Peyer's patch (tissue), 4 donors: ENCODE measurements at places on chromosomes 5 and 9.

GRCh38 chr9:38680837-38681445 is 39.0 kb downstream of the FAM240B start:
- no peak overlapping the region for H3K27ac ChIP-seq
- H3K27me3 ChIP-seq, result no peaks in the 10 kb centered on the region
- H3K36me3 ChIP-seq, result no peaks in the 10 kb centered on the region
- DNase-seq, result no peak
- H3K4me3 ChIP-seq, result no peak overlapping the region

DNA sequence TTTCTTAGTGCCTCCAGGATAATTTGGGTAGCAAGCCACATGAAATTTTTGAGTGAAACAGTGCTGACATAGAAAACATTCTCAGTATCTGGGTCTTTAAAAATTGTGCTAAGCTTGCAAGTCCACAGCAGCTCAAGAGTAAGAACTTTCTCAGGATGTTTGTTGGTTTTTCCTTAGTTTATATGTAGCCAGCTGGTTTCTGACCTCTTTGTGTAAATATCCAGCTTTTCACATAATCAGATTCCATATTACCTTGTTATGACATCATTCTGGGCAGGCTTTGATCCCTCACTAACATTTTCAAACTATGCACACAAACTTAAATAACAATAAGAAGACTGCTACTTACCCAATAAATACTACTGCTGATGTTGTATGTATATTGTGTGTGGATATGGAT is 82.9 kb upstream of the VCAN start:
- H3K4me1 ChIP-seq, result no peaks in the 10 kb centered on the region
- H3K36me3 ChIP-seq, result no peaks in the 10 kb centered on the region
- H3K27ac ChIP-seq, result no peak overlapping the region
- no peak for DNase-seq
- H3K27me3 ChIP-seq, result no peaks in the 10 kb centered on the region

DNA sequence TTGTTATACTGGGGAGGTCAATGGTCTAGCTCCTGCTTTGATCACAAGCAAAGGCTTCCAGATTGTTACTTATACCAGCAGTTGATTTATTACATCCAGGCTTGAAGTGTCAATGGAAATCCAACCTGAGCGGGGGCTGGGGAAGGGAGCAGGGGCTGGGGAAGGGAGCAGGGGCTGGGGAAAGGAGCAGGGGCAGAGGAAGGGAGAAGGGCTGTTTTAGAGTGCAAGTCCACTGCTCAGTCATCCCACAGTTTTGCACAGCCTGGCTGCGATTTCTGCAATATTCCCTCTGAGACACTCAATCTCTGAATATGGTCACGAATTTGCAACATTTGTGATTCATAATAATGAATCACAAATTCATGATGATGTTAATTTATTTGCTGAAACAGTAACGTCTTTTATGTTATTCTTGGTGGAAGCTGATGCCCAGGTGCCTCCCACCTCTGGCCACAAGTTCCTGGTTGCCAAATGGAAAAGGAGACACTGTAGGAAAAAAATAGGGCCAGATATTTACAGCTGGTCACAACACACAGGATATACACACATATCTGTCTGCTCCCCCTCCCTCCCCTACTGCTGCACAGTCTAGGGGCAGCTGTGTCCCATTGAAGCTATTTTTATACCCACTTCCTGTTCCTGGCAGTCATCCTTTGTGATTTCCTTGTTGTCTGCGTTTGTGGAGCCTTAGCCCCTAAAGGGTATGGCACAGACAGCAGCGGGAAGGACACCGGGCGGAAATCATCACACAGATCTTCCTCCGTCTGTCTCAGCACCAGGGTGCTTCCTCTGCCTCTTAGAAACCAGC is 325.1 kb downstream of the GADD45G start:
- no peaks in the 10 kb centered on the region for H3K36me3 ChIP-seq
- DNase-seq, result no peak

DNA sequence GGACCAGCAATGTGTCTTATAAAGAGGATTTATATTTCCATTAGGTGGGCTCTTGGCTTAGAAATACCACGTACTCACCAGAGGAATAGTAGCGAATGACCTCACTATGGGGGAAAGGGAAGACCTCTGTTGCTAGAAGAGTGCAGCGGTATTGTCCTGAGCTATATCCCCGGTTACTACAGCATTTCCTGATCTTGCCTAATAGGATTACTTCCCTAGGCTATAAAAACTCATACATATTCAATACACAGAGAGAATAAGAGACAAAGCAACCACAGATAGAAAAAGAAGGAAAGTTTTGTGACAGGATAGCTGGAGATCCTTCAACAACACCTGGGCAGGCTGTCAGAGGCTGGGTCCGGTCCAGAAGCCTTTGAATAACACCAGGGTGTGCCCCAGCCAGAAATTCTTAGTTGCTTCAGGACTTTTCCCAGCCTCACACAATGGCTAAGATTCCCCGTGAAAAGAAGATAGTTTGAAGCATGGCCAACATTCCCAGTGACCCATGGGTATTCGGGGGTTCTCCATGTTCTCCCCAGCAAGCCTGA is 85.4 kb downstream of the TRIM36 start:
- no peaks in the 10 kb centered on the region for H3K4me1 ChIP-seq
- no peaks in the 10 kb centered on the region for H3K36me3 ChIP-seq
- H3K27ac ChIP-seq, result no peak overlapping the region
- H3K27me3 ChIP-seq, result no peaks in the 10 kb centered on the region
- no peak for DNase-seq

GRCh38 chr9:73149371-73150067 is 2.1 kb upstream of the ANXA1 start:
- H3K4me1 ChIP-seq, result no peaks in the 10 kb centered on the region
- H3K36me3 ChIP-seq, result no peaks in the 10 kb centered on the region
- DNase-seq, result peak; percentile 47
- no peaks in the 10 kb centered on the region for H3K27me3 ChIP-seq
- H3K27ac ChIP-seq, result peak overlapping the region; percentile 37
- no peak overlapping the region for H3K4me3 ChIP-seq

- H3K4me1 ChIP-seq, result no peaks in the 10 kb centered on the region
- H3K36me3 ChIP-seq, result no peaks in the 10 kb centered on the region
- no peak for DNase-seq
- H3K27me3 ChIP-seq, result no peaks in the 10 kb centered on the region
- H3K27ac ChIP-seq, result peak overlapping the region; percentile 14
Measured at GRCh38 chr9:116154334-116154975, 864 bp downstream of the PAPPA start.

DNA sequence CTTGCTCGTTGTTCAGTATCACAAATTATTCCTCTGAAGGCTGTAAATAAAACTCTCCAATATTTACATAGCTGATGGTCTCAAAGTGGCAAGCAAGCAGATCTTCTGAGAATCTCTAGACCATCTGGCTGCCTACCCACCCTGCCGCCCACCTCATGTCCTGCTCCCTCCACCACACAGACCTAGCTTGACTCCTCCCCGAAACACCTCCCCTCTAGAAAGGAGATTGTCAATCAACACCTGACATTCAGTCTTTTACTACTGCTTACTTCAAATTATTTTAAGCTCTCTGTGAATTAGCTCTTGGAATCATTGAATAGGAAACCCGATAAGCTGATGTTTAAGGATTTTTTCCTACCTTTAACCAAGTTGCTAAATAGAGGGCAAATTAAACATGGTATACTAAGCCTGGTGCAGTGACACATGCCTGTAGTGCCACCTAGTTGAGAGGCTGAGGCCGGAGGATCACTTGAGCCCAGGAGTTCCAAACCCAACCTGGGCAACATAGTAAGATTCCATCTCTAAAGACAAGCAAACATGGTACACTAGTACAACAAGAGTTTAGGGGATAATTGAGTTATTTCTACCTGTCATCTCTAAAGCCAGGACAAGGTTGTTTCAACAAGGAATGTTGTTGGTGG is 10.9 kb upstream of the SOWAHA start:
- H3K4me1 ChIP-seq, result no peaks in the 10 kb centered on the region
- H3K27me3 ChIP-seq, result no peaks in the 10 kb centered on the region
- H3K36me3 ChIP-seq, result no peaks in the 10 kb centered on the region

- H3K27ac ChIP-seq, result no peak overlapping the region
- no peaks in the 10 kb centered on the region for H3K4me1 ChIP-seq
- no peak overlapping the region for H3K4me3 ChIP-seq
- H3K27me3 ChIP-seq, result no peaks in the 10 kb centered on the region
- no peak for DNase-seq
- H3K36me3 ChIP-seq, result no peaks in the 10 kb centered on the region
Measured at GRCh38 chr9:125694478-125694877, 12.5 kb downstream of the MAPKAP1 start.

GRCh38 chr5:13581132-13581531 is 363.4 kb downstream of the DNAH5 start:
- no peak overlapping the region for H3K27ac ChIP-seq
- no peaks in the 10 kb centered on the region for H3K4me1 ChIP-seq
- no peaks in the 10 kb centered on the region for H3K36me3 ChIP-seq
- DNase-seq, result no peak
- no peak overlapping the region for H3K4me3 ChIP-seq
- H3K27me3 ChIP-seq, result no peaks in the 10 kb centered on the region
